ENCODE measurements at places on chromosomes 5 and 9.

- no peak for DNase-seq
Observed at GRCh38 chr5:53350368-53350767, 130.1 kb upstream of the FST start.

DNA sequence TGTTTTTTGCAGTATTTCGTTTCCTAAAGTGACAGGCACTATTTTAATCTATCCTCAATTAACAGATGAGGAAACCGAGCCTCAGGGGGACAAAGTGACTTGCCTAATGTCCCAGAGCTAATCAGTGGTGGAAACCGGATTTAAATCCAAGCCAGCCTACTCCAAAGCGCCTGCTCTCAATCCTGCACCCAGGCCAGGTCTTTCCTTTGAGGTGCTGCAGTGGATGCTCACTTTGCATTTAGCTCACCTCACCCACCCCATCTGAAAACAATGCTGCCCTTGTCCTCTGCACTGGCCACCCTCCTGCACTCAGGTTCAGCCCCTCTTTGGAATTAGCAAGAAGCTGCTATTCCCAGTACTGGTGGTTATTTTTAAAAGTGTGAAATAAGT lies 16.0 kb downstream of the ANGPTL2 start:
- no peak for DNase-seq

GRCh38 chr9:31078175-31078574 lies 1306.3 kb upstream of the ACO1 start:
- no peak for DNase-seq

DNA sequence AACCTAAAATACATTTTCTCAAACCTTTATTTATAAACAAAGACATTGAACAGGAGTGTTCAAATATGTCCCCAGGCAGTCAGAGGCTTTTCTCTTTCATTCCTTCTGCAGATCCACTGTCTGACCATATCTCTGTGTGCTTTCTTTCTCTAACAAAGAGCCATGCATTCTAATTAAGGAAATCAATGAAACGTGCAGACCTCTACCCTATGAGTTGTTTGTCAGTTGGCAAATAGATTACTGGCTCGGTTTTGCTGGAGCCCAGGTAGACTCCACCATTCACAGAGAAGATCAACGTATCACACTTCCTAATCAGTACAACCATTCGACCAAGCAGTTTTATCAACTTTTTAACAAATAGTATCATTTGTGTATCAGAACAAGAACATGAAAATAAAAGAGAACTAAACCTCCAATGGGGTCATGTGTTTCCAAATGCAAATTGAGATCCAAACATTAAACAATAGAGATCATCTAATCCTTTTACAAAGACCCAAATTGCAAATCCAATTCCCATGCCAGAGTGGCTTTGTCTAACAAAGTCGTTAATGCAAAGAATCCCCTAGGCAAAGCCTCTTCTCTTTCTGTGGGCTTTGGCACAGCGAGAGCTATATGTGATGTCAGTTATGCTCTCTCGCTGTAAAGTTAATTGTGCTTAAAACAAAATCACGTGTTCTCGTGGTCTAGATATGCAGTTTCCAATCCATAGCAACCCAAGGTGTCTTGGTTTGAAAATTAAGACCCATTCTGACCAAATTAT lies 16.8 kb downstream of the KLF4 start:
- no peak for DNase-seq

DNA sequence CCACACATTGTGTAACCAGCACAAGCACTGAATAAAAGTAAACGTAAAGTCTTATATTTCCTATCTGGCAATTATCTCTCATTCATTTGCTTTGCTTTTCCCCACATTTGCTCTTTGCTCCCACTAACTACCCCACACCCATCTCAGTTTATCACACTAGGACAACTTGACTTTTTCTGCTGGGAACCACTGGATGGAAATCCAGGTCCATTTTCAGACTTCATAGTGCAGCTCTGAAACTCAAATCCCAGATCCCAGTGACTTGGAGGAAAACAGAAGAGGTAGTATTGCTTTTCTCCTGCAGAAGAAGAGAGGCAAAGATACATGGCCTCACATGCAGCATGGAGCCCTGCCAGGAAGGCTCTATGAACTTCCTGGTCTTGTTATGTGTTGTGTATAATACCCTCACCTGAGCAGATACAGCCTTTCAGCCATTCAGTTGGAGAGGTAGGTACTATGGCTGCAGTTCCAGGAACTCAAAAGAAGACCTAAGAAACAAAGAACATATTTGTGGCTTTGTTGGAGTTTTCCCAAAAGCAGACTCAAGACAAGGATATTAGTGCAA lies 90.0 kb upstream of the NIPBL start:
- no peak for DNase-seq

- DNase-seq: no peak
Observed at GRCh38 chr9:14882090-14882489, 28.1 kb downstream of the FREM1 start.

Measured in pancreas (tissue), 10 donors.